ENCODE measurements at places on chromosomes 11 and 22.

- no peak for DNase-seq
Observed at GRCh38 chr22:31537019-31537535, 40.7 kb downstream of the SFI1 start.

DNA sequence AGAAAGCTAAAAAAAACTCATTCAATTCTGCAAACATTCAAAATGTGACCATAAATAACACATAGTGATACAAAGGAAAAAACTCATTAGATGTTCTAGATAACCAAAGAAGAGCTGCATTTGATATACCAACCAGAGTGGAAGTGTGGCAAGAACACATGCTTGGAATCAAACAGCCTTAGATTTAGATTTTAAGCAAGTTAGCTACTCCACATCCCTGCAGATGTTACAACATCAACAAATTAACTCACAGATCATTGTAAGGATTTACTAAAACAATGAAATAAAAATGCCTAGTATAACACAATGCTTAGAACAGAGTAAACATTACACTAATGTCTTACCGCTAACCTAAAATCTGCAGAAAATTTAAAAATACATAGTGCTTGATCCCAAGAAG, 114.0 kb upstream of the AKIP1 start:
- no peak for DNase-seq

DNA sequence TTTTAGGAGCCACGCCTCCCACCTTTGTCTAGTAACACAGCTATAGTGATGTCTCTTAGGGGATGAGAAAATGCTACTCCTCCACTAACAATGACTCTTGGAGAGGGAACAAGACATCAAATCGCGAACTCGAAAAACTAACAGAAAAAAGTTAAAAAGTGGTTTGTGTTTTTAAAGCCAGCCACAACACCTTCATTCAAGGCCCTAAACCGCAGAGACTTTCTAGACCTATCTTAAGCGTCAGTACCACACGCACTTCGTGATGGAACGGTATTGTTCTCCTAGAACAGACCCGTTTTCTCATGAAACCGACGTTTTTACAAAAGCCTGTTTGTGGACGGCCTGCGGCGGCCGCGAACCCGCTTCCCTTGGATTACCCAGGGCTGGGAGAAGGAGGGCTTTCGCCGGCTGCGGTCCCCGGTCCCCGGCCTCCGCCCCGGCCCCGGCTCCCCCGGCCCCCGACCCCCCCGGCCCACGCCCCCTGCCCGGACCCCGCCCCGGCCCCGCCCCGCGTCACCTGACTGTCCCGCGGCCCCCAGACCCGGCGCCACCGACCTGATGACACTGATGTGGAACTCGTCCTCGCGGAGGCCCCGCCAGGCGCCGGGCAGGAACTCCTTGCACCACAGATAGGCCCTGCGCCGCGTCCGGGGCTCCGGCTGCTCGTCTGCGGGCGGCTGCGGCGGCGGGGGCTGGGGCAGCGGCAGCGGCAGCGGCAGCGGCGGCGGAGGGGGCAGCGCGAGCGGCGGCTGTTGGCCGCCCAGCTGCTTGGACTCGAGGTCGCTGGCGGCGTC, 718 bp downstream of the CHKA start:
- DNase-seq, result no peak

DNA sequence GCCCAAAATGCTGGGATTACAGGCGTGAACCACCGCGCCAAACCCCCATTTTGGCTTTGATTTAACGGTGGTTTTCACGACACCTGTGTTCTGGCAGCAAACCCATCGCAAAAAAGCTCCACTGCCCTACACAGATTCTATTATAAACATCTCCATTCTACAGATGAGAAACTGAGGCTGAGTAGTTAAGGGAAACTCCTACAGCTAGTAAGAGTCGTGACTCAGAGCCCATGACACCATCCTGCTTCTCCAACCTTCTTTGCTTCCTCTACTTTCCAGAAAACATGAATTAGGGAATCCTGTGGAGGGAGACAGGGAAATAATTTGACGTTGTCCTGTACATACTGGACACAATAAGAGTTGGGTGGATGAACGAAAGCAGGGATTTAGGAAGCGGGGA, 429 bp upstream of the SNX15 start:
- DNase-seq, result no peak

GRCh38 chr22:35445933-35446332, 46.0 kb downstream of the MCM5 start:
- DNase-seq, result no peak

- DNase-seq, result no peak
Observed at GRCh38 chr11:27281740-27282590, 81.0 kb downstream of the CCDC34 start.

- no peak for DNase-seq
Observed at GRCh38 chr22:43591380-43591779, 179.6 kb downstream of the MPPED1 start.

DNA sequence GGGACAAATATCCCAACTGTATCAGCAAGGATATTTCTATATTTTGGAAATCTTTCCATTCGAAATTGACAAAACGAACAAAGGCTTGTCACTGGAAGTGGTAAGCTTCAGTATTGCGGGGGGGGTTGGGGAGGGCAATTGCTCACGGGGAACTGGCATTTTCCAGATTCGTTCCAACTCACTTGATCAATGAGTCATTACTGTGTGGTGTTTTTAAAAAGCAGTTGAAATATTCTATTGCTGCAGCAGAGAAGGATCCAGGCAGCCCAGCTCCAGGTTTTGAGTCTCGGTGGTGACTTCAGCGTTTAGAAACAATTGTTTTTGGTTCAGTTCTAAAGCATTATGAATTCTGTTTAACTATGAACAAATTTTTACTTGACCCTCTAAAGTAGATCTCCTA, 33.8 kb upstream of the FBLN1 start:
- no peak for DNase-seq
